ENCODE measurements at places on chromosomes 6 and 20.
A peak's percentile ranks its signal among the peaks of the same experiment; 100 is the strongest.

- no peak for DNase-seq
These were observed 25.6 kb upstream of the SULF2 start for GRCh38 chr20:47810721-47811347.

DNA sequence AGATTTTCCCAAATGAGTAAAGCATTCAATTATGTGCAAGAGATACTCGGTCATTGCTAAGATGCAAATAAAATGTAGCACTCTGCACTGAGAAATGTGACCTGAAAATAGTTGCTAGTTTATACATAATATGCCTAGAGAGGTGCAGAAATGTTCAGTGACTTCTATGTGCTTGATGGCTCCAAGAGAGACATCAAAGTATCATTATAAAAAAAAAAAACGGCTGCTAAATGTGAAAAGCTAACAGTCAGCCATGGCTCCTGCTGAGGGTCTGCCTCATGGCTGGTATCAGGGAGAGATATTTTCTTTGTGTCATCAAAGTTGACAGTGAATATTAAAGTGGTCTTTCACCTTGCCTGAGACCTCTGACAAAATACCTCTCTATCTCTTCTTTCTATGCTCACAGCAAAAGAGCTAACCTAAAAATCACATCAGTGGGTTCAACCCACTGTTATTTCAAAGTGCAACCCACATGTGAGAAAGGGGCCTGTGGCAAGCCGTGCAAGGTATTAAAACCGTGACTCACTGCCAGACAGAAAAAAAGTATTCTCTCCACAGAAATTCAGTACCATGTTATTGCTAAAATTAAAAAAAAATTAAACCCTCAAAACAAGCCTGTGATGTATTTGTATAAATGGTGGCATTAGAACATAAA lies 259.0 kb downstream of the HIVEP2 start:
- DNase-seq, result no peak

GRCh38 chr6:95847061-95847460 lies 168.7 kb upstream of the FUT9 start:
- DNase-seq, result no peak

DNA sequence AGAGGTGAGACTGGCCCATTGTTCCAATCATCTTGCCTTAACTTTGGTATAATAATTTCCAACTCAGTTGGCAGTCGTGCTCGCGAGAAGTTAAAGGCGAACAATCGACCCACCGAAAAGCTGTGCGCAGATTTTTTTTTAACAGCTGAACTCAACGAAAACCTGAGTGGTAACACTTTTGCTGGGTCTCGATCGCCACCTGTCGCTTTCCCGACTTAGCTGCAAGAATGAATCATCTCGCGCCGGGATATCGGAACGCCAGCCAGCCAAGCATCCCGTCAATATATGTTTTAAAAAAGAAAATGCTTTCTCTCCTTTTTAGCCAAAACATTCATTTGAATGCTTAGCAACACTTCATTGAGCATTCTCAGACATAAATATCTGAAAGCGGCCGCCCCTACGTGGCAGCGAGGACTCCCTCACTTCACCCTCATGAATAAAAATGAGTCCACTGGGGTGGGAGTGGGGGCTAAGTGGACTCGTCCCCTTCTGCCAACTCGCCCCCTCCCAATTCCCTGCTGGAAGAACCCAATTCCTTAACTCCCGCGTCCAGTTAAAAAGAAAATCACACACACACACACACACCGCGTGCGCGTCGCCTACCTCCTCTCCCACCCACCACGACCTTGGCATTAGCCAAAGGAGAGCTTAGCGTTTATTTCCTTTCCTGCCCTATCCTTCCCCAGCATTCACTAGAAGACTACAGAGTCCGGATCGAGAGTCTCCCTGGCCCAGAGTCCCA lies 1.5 kb downstream of the COL12A1 start:
- DNase-seq, result peak; percentile 22

DNA sequence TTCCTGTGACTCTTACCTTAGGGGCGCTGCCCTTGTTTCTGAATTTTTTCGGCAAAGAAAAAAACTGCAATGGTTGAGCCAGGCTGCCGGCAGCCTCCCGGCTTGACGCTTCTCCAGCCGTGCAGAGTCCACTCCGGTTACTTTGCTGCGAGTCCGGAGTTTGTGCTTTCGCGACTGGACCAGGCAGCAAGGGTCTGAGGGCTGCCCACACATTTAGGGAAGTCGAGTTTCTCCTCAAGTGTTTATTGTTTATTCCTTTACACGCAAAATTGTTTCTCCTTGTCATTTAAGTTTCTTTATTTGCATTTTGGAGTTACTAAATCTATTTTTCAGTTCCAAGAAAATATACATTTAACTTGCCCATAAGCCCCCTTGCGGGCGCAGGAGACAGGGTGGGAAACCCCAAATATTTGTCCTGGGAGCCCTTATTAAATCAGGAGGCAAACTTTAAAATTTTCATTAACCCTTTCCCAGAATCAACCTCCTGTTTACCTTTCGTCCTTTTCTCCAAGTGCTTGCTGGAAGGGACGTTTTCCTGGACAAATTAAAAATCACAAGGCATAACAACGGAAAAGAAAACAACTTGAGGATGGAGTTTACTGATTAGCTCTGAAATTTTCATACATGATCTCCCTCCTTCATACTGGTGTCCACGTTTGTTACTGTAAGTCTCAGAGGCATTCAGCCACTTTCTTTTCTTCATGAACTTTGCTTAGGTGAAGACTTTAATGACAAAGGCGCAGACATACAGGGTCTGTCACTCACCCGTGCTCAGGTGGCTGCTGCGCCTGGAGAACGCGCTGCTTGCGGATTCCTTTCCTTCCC lies 1.7 kb upstream of the PDE10A start:
- DNase-seq, result no peak

- no peak for DNase-seq
These were observed 658.2 kb downstream of the HACE1 start for GRCh38 chr6:104201557-104201956.

GRCh38 chr6:105695461-105695860 lies 292.6 kb upstream of the PREP start:
- no peak for DNase-seq

GRCh38 chr6:95681736-95682135 lies 104.4 kb downstream of the MANEA start:
- no peak for DNase-seq

DNA sequence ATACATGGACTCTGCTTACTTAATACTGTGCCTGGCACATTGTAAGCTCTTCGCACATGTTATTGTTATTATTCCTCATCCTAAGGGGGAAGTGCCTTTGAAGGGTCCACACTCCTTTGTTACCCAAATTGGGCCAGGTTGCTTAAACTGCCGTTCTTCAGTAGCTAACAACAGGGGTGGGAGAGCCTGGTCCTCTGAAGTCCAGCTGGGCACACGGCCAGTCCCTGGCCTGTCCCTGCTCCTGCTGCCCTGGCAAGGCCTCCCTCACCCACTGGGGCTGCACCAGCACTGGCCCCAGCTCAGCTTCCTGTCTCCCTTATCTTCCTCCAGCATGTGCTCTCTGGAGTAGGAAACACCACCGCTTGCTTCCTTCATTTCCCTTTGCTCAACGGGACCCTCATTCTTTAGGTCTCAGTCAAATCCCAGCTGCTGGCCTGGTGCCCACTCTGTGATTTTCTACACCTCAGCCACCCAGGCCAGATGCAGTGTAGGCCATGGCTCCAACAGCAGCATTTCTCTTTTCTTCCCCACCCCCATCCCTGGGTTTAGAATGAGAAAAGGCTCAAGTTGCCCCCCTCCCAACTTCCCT lies 5.5 kb upstream of the PROCR start:
- DNase-seq, result no peak

- DNase-seq, result no peak
These were observed 10.5 kb upstream of the PLN start for GRCh38 chr6:118537574-118537973.

DNA sequence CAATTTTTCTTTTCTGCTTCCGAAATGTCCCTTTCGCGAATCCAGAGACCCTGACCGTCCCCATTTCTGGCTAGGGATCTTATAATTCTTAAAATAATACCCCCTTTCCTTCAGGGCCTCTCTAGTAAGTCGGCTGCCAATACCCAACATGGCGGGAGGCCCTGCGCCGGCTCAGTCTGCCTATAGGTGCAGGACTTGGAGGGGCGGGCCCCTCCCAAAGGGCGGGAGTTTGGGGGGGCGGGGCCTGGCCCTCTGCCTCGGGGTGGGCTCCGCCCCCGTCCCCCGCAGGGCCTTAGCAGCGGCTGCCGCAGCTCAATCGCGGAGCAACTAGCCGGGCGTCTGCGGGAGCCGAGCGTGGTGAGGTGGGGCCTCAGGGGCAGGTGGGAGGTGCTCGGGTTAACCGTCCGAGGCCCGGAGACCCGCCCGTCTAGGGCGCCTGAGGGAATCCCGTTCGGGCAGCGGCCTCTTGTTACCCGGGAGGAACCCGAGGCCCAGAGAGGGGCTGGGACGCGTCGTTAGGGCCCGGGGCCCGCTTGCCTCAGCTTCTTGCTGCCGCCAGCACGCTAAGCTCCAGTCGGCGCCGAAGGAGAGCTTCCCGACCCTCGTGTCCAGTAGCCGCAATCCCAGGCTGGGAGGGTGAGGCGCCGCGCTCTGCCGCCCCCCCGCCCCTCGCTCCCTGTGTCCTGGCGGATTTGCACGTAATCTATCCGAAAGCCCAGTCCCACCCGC lies at the start of gene CEP250:
TSS of gene CEP250 (plus strand) at position 718 of the 729 bp plus-strand sequence. CDS start 6,770 bp downstream, outside the sequence.
- DNase-seq, result peak; percentile 94

DNA sequence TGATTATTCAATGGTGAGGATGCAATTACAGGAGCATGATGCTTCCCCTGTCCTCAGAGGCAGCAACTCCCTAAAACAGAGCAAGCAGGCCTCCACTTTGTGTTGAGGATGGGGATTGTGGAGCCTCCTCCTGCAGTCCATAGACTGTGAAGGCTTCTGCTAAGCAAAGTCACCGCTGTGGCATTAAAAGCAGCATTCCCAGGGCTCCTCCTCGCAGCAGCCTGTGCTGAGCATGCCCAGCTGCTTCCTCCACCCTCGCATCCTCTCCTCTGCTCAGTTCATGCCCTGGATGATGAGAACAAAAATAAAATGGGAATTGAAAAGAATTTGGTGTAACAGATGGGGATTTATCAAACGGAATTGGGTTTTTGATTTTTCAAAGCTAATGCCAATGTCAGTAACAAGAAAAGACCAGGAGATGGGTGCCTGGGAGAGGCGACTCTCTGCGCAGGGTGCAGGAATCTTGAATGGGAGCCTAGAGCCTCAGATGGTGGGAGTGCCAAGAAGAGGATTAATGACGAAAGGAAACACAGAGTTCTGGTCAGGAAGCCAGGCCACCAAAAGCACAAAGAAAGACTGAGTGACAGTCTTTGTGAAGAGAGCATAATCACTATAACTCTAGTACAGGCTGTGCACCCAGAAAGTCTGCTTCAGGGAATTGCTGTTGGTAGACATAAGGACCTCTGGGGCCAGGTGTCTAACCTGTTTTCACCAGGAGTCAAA lies 347.6 kb downstream of the TPBG start:
- no peak for DNase-seq

DNA sequence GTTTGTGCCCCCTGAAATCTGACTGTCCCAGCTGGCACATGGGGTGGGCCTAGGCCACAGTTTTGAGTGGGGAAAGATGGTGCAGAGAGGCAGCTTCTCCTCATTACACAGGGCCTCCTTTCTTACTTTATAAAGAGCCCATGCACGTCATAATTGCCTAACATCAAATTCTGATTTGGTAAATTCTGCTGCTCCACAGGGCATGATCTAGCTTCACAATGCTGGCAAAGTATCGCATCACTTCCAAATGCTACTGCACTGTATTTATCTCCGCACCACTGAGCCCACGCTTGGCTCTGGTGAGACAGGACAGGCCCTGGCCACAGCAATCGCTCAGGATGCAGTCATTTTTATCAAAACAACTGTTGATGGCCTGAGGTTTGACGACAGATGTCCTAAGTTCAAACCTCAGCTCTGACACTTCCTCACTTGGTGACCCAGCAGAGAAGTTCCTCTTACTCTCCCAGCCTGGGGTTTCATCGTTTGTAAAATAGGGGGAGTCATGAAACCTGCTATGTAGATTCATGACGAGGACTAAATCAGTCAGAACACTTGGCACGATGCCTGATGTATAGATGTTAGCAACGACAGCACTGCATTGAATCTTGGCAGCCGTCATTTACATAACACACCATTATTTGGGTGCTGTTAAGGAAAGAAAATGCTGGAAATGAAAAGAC lies 187.9 kb downstream of the TTLL2 start:
- DNase-seq, result no peak

GRCh38 chr6:56727097-56727850 lies 84.6 kb upstream of the DST start:
- no peak for DNase-seq

GRCh38 chr6:137119196-137120104 lies 54.0 kb downstream of the IL22RA2 start:
- DNase-seq, result no peak

DNA sequence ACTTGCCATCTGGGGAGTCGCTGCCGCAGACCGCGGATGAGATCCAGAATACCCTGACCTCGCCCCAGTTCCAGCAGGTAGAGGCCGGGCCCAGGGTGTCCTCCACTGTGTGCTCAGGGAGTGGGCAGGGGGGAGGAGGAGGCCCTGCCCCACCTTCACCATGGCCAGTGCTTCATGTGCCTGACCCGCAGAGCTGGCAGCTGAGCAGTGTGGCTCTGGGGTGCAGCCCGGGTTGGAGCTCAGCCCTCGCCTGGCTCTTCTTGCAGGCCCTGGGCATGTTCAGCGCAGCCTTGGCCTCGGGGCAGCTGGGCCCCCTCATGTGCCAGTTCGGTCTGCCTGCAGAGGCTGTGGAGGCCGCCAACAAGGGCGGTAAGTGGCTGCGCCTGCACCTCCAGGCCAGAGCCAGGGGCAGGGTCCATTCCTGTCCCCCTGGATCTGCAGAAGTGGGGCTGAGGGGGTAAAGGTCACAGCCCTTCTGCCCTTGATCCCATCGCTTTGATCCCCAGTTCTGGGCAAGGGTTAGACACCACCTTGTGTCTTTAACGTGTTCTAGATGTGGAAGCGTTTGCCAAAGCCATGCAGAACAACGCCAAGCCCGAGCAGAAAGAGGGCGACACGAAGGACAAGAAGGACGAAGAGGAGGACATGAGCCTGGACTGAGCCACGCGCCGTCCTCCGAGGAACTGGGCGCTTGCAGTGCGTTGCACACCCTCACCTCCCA lies 5.5 kb downstream of the ADRM1 start:
- no peak for DNase-seq

- no peak for DNase-seq
These were observed 355.0 kb upstream of the MAP3K7 start for GRCh38 chr6:90941885-90942284.

DNA sequence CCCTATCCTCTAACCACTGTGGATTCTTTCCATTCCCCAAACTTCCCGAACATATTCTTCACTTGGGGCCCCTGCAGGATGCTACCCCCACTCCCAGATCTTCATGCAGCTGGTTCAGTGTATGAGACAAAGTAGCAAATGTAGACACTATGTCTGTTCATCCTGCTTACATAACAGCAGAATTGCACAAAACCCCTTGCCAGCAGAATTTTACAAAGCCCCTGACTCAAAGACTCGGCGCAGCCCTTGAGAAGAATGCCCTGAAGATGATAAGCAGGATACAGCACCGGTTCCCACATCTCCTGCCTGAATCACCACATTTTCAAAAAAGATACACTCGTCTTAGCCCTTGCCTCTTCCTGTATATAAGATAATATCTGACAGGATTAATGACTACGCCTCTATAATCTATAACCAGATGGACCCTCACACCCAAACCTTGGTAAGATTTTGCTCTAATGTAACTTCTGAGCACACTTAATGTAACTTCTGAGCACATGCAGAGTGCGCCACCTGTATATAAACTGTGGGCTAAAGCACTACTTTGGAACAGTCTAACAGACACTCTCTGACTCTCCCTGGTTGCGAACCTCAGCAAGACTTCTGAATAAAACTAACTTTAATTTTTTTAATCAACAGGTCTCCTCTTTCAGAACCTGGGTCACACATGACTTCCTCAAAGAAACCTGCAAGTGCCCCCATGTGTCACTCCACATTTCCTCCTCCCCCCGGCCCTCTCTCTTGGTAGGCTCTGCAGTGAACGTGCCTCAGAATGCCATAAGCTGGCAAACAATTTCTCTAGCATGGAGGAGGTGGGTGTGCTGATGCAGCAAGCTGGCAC lies 28.7 kb downstream of the RALGAPA2 start:
- no peak for DNase-seq

Data from activated naive CD4-positive, alpha-beta T cell treated with Interleukin-2 at 50 U/mL for 16 hours (primary cell).